M059J (cell line): ENCODE measurements at places on chromosomes 1 and 21. TPM values are rescaled to one million over a fixed set of nuclear protein-coding genes. Genes with fewer than 3 reads are reported as not detected.
A peak's percentile ranks its signal among the peaks of the same experiment; 100 is the strongest.

- DNase-seq = peak; percentile 99
Measured at GRCh38 chr21:42047821-42048613, 23.1 kb upstream of the UMODL1 start.

DNA sequence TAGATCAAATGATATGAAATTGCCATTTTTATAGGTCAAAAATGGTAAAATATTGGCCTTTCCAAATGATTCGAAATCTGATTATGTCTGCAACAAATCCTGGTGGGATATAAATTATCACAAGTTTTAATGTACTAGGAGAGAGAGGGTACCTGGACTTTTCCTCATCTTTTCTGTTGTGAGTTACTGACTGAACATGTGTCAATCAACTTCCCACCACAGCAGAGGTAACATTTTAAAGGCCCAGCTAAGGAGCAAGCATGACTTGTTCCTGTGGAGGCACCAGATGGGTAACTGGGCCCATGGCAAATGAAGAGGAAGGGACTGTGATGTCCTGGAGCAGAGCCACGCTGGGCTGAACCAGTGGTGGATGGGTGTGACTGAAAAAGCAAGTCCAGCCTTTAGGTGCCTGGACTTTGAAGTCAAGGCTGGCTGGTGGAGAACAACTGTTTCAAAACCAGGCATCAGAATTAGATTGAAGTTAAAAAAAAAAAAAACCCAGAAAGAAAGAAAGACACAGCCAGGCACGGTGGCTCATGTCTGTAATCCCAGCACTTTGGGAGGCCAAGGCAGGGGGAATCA lies 6.6 kb downstream of the MR1 start:
- DNase-seq = no peak

DNA sequence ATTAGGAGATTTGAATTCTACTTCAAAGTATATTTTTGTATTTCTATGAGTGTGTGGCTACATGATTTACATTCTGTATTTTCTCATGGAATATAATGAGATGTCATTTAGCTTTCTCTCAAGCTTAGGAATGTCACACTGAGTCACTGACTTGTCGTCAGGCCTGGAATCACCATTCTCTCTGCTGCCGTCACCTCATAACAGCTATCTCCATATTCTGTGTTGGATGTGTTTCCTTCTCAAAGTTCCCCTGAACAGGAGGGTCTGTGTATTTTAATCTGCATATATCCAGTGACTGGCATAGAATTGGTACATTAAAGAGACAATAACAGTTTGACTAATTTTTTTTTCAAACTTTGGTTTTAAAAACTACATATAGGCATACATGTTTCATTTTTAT lies 35.9 kb downstream of the LYPLAL1 start:
- no peak for DNase-seq

INKA2 gene
- 2.9 TPM in 2 replicates for total RNA-seq

DNA sequence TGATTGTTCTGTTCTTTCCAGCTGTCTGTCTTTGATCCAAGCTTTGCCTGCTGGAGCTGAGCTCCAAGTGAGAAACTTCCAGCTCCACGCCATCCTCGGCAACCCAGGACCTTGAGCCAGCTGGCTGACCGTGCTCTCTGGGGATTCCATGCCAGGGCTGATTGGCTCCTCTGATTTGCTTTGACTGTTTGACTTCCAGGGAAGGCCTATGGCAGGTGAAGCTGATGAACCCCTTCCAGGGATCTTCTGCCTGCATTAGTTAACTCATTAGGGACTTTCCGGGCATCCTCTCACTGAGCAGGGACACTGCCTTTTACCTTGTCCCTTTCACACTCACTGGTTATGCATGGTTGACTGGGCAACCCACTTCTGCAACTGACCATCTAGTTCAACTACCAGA lies 406.1 kb downstream of the RPS6KC1 start:
- DNase-seq = no peak

COL16A1 gene
- total RNA-seq = 2.0 and 4.0 TPM in 2 replicates

DNA sequence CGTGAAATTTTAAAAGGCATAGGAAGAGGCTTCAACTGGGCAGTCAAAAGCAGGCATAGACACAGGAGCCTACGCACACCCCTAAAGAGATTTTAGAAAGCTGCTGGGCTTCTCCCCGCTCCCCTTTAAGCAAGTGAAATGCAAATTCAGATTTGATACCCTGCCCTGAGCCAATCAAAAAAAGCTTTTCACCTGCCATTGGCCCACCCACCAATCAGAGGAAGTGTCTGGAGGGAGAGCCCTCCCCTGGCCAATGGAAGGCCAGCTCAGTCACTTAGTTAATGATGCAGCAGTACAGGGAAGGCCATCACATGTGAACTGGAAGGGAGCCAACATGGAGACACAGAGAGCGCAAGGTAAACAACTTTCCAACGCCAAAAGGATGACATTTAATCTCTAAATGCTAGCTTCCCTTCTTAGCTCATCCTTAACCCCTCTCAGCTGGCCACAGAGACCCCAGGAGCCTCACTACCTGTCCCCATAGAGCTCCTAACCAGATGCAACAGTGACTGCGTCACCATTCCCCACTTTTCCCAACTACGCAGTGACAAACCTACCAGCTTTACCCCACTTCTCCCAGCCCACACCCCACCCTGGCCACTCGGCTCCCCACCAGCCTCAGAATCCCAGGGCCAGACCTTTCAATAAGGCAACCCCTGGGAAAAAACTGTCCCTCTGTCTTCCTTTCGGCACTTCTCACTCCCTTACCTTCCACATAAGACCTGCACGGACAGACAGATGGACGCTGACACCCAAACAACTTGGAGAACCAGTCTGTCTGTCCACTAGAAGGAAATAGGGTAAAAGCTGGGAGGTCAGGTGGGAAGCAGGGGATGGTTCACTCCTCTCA lies 71.0 kb downstream of the CD46 start:
- no peak for DNase-seq

FHL3 gene
- 18.2 and 24.6 TPM in 2 replicates for total RNA-seq

- DNase-seq = no peak
Measured at GRCh38 chr1:2405588-2406295, 6.6 kb downstream of the PEX10 start.

DNA sequence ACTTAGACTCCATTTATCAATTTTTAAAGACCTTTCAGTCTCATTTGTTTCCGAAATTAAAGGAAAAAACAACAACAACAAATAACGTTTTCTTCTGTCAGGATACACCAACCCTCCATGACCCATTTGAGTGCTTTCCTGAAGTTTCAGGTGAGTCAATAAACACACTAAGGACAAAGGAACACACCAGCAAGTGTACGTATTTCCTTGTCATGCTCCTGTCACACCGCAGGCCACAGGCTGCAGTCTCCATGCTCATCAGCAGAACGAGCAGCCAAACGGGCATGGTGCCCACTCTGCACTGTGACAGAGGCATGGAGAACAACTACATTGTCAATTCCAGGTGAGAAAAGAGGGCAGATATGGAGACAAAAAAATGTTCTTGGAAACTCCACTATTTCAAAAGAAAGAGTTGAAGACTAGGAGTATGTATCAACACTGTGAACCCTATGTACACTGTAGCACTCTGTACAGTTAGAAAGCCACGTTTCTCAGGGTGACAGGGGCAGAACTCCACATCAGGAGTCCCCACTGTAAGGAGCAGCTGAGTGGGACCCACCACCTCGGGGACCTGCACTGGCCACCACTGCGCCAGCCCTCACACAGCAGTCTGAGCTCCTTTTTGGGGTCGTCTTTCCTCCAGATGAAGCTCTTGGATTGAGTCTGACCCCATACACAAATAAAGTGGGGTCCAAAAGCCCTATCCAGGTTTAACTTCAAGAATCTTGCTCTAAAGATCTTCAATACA lies 2.6 kb downstream of the PTTG1IP start:
- DNase-seq = peak; percentile 78

- no peak for DNase-seq
Measured at GRCh38 chr21:33388188-33388587, 15.0 kb upstream of the IFNGR2 start.
